ENCODE measurements at places on chromosomes 4 and X. TPM values are rescaled to one million over a fixed set of nuclear protein-coding genes. Genes with fewer than 3 reads are reported as not detected.

The ENOPH1 gene
- total RNA-seq, result 53.4 TPM

The CCNB3 gene
- total RNA-seq, result 2.9 TPM

The MGARP gene
- total RNA-seq, result 0.22 TPM

The RHOXF2 gene
- 0.12 TPM for total RNA-seq

The AFF2 gene
- 0.05 TPM for total RNA-seq

The CXCL6 gene
- total RNA-seq, result not detected

The APEX2 gene
- 28.2 TPM for total RNA-seq

The GPM6B gene
- total RNA-seq, result 0.07 TPM

The TEX13D gene
- 0.15 TPM for total RNA-seq

The HTN3 gene
- total RNA-seq, result not detected

The MCF2 gene
- 0.15 TPM for total RNA-seq

The MAPK10 gene
- total RNA-seq, result 0.52 TPM

DNA sequence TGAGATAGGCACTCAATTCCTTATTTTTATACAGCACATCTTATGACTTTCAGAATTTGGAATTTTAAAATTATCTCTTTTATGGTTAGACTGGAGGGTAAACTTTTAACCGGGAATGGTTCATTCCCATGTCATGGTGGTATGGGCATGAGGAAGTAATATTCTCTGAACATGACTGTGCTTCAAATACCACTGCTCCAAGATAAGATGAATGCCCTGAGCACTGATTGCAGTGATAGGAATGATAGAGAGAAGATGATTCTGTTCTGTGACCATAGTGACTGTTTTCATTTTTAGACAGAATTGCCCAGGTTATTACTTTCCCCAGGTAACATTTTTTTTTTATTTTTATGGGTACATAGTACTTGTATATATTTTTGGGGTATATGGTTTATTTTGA, 187.4 kb downstream of the ATOH1 start:
- no peak overlapping the region for H3K27ac ChIP-seq
- no peaks in the 10 kb centered on the region for H3K27me3 ChIP-seq
- no peak overlapping the region for H3K4me3 ChIP-seq
- no peaks in the 10 kb centered on the region for H3K4me1 ChIP-seq

DNA sequence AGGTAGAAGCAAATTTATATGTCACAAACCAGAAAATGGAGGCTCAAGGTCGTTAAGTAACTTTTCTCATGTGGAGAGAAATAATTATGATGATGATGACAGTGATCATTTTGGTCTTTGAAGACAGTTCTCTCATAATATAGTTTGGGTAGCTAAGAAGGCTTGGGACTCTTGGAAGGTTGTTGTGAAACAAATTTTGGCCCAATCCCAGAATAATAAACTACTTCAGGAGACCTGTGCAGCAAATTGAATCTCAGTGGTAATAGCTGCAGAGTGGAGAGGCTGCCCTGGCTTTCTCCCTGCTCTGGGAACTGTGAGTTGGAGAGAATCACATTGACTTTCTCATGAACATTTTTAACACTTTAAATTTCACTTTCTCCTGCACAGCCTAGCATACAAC, 217.2 kb upstream of the BOD1L1 start:
- no peak overlapping the region for H3K27ac ChIP-seq
- H3K36me3 ChIP-seq, result no peaks in the 10 kb centered on the region
- H3K4me1 ChIP-seq, result no peaks in the 10 kb centered on the region
- no peak overlapping the region for H3K4me3 ChIP-seq

GRCh38 chr4:101347267-101347556, at the start of gene PPP3CA:
Gene PPP3CA (minus strand): TSS chr4:101347526.
- peak within 1 kb of the TSS; percentile 94 for H3K27ac ChIP-seq
- H3K4me1 ChIP-seq, result peaks cover 25% of the 10 kb centered on the region
- H3K36me3 ChIP-seq, result no peaks in the 10 kb centered on the region
- no peak for DNase-seq
- H3K27me3 ChIP-seq, result no peaks in the 10 kb centered on the region

DNA sequence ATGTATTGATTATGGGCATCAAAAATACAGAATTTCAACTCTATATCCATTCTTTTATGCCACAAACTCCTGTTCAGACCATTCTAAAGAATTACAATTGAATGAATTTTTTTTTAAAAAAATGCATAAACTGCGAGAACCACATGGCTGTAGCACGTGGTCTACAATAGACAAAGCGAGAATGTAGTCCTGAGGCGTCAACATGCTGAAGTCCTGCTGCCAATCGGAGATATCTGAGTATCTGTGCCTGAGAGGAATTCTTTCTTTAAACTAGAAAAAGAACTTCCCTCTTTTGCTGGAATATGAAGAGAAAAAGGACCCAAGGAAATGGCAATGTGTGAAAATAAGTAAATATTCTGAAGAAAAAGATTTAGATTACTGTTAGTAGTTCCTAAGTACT, 105.7 kb downstream of the CDS1 start:
- H3K27ac ChIP-seq, result no peak overlapping the region
- peaks cover 33% of the 10 kb centered on the region for H3K4me1 ChIP-seq
- H3K36me3 ChIP-seq, result 0 out of 2 replicates have a peak, but pooled peaks cover 2% of the 10 kb centered on the region
- DNase-seq, result no peak

GRCh38 chr4:6351246-6352000, 81.8 kb downstream of the WFS1 start:
- no peak for DNase-seq
- no peaks in the 10 kb centered on the region for H3K36me3 ChIP-seq
- H3K27me3 ChIP-seq, result no peaks in the 10 kb centered on the region
- no peaks in the 10 kb centered on the region for H3K4me1 ChIP-seq

- H3K27ac ChIP-seq, result no peak overlapping the region
- no peaks in the 10 kb centered on the region for H3K36me3 ChIP-seq
- H3K27me3 ChIP-seq, result no peaks in the 10 kb centered on the region
- no peaks in the 10 kb centered on the region for H3K4me1 ChIP-seq
- H3K4me3 ChIP-seq, result no peak overlapping the region
Measured at GRCh38 chrX:31845003-31845402, 773.2 kb upstream of the FTHL17 start.

DNA sequence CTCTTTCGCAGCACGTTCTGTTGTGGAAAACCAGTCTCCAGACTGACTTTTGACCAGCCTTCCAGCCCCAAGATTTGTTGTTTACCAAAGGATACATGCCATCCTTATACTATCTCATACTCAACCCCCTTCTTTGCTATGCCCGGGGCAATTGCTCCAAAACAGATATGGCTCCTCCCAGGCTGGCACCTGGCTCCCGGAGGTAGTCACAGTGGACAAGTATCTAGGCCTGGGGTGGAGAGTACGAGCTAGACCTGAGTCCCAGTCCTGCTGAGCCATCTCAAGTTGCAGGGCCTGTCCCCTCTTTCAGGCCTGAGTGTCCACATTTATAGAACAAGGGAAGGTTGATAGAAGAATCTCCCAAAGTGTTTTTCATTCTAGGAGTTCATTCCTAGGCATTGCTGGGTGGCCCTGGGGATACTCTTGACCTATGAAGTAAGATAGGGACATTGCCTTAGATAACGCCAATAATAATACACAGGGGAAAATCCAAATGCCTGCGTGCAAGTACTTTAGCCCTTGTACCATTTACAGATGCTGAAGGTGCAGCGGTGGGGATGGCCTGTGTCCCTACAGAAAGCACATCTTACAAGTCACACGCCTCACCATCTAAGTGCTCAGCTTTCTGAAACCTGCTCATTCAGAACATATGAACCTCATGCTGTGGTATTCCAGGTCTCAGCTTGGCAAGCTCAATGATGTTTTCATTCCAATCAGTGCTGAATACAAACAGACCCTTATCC, 136.7 kb upstream of the MAMLD1 start:
- no peaks in the 10 kb centered on the region for H3K4me1 ChIP-seq
- H3K4me3 ChIP-seq, result no peak overlapping the region
- H3K36me3 ChIP-seq, result no peaks in the 10 kb centered on the region
- DNase-seq, result no peak
- H3K27ac ChIP-seq, result no peak overlapping the region
- H3K27me3 ChIP-seq, result no peaks in the 10 kb centered on the region

DNA sequence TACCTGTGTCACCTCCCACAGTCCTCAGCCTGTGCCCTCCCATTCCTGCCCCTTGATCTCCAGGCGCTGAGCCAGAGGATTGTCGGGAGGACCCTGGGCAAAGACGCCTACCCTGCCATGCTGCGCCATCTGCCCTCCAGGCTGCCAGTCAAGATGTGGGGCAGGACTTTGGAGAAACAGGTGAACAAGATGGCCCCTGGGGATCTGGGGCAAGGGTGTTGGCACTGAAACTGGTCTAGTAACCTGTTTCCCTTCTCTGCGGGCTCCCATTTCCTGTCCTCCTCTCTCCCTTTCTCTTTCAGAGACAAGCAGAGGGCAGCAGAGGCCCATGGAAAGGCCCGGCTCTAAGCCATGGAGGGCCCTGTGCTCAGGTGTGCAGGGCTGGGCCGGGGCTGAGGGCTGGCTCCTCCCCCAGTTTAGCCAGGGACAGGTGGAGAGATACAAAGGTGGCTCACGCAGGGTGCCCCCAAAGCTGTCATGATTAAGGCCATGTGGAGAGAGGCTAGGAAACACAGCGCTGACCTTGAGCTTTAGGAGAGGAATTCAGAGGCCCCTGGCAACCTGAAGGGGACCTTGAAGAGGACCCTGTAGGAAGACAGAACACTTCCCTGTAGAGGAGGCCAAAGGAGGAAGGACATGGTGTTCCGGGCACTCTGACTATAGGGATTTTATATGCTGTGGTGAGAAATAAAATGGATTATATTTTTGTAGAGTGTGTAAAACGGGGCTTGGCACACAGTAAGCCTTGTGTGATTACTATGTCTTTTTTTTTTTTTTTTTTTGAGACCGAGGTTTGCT, at the start of gene GLOD5:
Gene GLOD5, plus strand, starts transcription at position 74 of the 798 bp plus-strand sequence. Its CDS starts 44 bp downstream, at position 118.
- H3K36me3 ChIP-seq, result no peaks in the 10 kb centered on the region
- H3K4me1 ChIP-seq, result 0 out of 2 replicates have a peak, but pooled peaks cover 3% of the 10 kb centered on the region
- no peak within 1 kb of the TSS for H3K4me3 ChIP-seq
- peak; percentile 35 for DNase-seq

GRCh38 chr4:7757501-7758471, 181.9 kb downstream of the AFAP1 start:
- H3K4me3 ChIP-seq, result no peak overlapping the region
- DNase-seq, result no peak
- no peaks in the 10 kb centered on the region for H3K27me3 ChIP-seq
- H3K27ac ChIP-seq, result no peak overlapping the region
- no peaks in the 10 kb centered on the region for H3K4me1 ChIP-seq

GRCh38 chr4:142778430-142778829, 67.7 kb downstream of the INPP4B start:
- H3K4me3 ChIP-seq, result no peak overlapping the region
- no peaks in the 10 kb centered on the region for H3K36me3 ChIP-seq
- no peaks in the 10 kb centered on the region for H3K27me3 ChIP-seq
- no peak overlapping the region for H3K27ac ChIP-seq

- H3K36me3 ChIP-seq, result peaks cover 47% of the 10 kb centered on the region
- DNase-seq, result no peak
- no peak overlapping the region for H3K27ac ChIP-seq
- no peak overlapping the region for H3K4me3 ChIP-seq
Measured at GRCh38 chr4:1735215-1735614, 13.9 kb downstream of the TACC3 start.

DNA sequence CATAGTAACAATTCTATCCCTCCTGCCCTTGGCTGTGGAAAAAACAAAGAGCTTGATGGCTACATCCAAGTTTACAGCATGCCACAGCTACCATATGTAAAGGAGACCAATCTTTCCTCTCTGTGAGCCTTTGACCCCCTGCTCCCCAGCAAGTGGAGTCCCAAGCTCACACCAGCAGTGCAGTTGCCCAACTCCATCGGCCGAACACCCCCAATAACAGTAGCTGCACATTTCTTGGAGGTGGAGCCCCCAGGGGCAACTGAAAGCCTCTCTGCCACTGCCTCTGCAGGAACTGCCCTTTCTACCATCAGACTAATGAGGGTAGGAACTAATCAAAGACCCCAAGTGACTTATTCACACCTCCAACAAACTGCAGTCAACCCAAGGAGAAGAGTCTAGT, 81.0 kb upstream of the TCEAL2 start:
- H3K4me1 ChIP-seq, result no peaks in the 10 kb centered on the region
- no peak overlapping the region for H3K4me3 ChIP-seq
- H3K36me3 ChIP-seq, result no peaks in the 10 kb centered on the region
- H3K27me3 ChIP-seq, result no peaks in the 10 kb centered on the region
- H3K27ac ChIP-seq, result no peak overlapping the region

GRCh38 chrX:47571215-47571614, 10.2 kb downstream of the ARAF start:
- H3K4me3 ChIP-seq, result no peak overlapping the region
- H3K27ac ChIP-seq, result no peak overlapping the region
- no peak for DNase-seq

GRCh38 chrX:132858018-132858417, 100.4 kb downstream of the HS6ST2 start:
- no peaks in the 10 kb centered on the region for H3K27me3 ChIP-seq
- H3K36me3 ChIP-seq, result no peaks in the 10 kb centered on the region
- H3K27ac ChIP-seq, result no peak overlapping the region
- DNase-seq, result no peak
- no peak overlapping the region for H3K4me3 ChIP-seq
- H3K4me1 ChIP-seq, result no peaks in the 10 kb centered on the region

- no peaks in the 10 kb centered on the region for H3K27me3 ChIP-seq
- H3K27ac ChIP-seq, result no peak overlapping the region
- DNase-seq, result peak; percentile 46
- H3K4me3 ChIP-seq, result no peak overlapping the region
- H3K4me1 ChIP-seq, result no peaks in the 10 kb centered on the region
Measured at GRCh38 chrX:106481341-106481740, 130.4 kb upstream of the RADX start.

DNA sequence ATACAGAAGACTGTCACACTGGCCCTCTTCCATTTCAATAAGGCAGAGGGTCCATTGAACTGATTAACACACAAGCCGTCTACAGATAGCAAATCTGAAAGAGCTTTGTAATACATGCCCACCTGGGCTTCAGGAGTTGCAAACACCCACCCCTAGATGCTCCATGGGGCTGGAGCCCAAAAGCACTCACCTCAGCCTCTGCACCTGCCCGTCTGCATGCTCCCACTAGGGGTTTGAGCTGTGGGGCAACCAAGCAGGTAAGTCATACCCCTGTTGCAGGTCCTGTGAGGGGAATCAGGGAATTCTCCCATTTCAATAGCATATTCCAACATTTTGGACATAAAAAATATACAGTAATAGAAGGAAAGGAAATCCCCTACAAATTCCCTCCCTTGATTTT, 243.0 kb upstream of the KCNIP4 start:
- no peaks in the 10 kb centered on the region for H3K36me3 ChIP-seq
- H3K4me3 ChIP-seq, result no peak overlapping the region
- H3K4me1 ChIP-seq, result no peaks in the 10 kb centered on the region
- DNase-seq, result no peak
- H3K27ac ChIP-seq, result no peak overlapping the region
- no peaks in the 10 kb centered on the region for H3K27me3 ChIP-seq

GRCh38 chr4:153408932-153409331, 57.2 kb upstream of the TMEM131L start:
- H3K36me3 ChIP-seq, result no peaks in the 10 kb centered on the region
- no peaks in the 10 kb centered on the region for H3K27me3 ChIP-seq
- no peak overlapping the region for H3K4me3 ChIP-seq
- H3K4me1 ChIP-seq, result no peaks in the 10 kb centered on the region
- no peak for DNase-seq
- no peak overlapping the region for H3K27ac ChIP-seq

DNA sequence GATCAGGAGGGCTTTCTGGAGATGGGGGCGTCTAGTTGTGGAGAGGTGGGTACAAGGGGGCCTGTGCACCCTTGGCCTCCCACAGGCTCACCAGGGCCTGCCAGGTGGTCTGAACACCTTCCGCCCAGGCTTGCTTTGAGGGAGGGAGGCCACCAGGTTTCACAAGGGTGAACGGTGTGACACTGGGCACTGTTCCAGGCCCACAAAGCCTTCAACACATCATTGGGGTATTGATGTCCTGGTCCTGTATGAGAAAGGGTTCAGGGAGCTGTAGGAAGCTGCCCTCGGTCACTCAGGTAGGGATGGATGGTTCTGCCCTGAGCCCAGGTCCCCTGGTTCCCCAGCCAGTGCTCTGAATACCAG, 6.0 kb downstream of the HTRA3 start:
- no peak overlapping the region for H3K27ac ChIP-seq
- DNase-seq, result no peak
- no peak overlapping the region for H3K4me3 ChIP-seq
- no peaks in the 10 kb centered on the region for H3K27me3 ChIP-seq
- H3K4me1 ChIP-seq, result peaks cover 11% of the 10 kb centered on the region

All from HCT116 (cell line).